ENCODE measurements at places on chromosomes 1 and 21.

DNA sequence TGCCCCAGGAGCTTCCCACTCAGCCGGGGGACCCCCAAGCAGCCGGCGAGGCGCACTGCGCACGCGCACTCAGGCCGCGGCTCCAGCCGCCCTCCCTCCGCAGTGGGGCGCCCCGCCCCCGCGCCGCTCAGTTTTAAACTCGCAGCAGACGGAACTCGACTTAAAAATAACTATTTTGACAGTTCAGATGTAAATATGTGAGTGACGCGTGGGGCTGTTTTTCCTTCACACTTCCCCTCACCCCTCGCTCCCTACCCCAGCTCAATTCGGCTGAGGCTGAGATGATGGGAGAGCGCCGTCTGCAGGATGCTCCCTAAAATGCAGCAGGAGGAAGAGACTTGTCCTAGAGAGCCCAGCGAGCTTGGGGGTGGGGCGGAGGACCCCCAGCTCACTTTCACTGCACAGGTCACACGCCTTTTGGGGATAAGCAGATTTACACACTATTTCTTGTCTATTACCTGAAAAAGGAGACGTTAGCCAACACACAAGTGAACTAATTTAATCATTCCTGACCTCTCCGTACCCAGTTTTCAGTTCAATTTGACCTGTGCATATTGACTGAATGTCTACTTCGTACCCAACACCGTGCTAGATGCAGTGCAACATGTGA is 8.9 kb upstream of the LEMD1 start:
- DNase-seq: no peak

DNA sequence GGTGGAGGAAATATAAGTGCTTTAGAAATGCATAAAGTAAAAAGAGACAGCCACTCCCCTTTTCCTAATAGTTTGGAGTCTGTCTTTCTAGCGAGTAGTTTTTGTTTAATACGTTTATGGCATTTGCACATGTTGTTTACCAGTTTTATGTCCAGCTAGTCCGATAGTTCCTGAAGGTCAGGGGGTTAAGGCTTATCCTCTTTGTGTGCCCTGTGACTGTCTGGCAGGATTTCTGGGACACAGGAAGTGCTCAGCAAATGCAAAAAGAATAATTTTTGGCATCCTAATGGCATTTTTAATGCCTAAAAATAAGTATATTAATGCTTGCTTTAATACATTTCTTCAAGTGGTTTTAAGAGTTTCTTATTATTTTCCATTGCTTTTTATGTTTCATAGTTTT is 58.4 kb downstream of the DYRK1A start:
- DNase-seq: no peak

DNA sequence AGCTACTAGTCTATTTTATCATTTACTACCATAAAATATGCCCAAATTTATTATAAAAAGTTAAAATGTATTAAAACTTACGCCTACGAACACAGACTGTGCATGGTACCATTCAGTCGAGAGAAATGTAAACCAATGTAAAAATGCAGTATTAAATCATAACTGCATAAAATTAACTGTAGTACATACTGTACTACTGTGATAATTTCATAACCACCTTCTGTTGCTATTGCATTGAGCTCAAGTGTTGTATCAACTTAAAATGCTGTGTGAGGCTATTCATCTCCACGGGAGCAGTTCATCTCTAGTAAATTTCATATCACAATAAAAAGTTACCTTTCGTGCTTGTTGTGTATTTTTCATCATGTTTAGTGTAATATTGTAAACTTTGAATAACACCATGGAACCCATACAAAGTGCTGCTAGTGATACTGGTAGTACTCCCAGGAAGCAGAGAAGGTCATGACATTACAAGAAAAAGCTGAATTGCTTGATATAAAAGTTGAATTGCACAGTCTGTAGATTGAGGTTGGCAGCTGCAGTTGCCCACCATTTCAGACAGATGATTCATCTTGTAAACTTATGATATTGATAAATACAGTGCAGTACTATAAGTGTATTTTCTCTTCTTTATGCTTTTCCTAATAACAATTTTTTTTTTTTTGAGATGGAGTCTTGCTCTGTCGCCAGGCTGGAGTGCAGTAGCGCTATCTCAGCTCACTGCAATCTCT is 19.0 kb upstream of the CENPF start:
- DNase-seq: no peak

DNA sequence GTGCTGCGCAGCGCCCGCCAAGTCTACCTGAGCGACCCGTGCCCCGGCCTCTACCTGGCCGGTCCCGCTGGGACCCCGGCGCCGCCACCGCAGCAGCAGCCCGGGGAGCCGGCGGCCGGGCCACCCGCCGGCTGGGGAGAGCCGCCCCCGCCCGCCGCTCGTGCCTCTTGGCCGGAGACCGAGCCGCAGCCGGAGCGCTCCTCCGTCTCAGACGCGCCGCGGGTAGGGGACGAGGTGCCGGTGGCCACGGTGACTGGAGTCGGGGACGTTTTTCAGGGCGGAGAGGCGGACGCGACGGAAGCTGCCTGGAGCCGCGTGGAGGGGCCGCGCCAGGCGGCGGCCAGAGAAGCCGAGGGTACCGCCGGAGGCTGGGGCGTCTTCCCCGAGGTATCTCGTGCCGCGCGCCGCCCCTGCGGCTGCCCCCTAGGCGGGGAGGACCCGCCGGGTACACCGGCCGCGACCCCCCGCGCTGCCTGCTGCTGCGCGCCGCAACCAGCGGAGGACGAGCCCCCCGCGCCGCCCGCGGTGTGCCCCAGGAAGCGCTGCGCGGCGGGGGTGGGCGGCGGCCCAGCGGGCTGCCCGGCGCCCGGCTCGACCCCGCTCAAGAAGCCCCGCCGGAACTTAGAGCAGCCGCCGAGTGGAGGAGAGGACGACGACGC is 646 bp downstream of the IER5 start:
- DNase-seq: no peak

GRCh38 chr21:46096596-46097335 is 1.1 kb upstream of the COL6A2 start:
- no peak for DNase-seq

GRCh38 chr1:29218223-29218622 is 12.5 kb downstream of the MECR start:
- no peak for DNase-seq

DNA sequence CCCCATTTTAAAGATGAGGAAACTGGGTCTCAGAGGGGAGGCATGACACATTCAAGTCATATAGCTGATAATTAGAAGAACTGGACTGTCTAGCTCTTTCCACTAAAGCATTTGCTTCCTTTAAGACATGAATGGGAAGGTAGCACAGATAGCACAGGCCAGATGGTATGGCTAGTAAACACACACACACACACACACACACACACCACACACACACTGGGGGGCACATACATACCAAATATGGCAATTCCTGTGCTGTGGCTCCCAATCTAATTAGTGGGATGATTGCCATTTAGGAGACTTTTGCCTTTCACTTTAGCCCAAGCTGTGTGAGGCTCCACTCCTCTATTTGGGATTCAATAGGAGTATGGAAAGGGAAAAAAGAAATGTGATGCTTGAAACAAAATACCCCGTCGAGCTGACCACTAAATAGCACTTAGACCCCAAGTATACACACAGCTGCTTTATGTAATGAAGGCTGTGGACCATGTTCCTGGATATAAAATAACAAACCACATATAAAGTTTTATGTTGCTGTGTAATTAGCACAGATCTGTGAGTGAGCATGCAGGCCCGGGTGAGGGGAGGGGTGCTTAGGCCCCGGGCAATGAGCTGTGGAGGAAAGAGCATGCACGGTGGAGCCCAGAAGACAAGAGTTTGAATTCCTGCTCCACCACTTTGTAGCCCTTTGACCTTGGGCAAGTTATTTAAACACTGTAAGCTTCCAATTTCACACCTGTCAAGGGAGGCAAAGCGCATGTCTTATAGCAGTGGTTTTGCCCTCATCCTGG is 6.8 kb upstream of the TRABD2B start:
- DNase-seq: no peak

- no peak for DNase-seq
Measured at GRCh38 chr21:35692311-35692710, 368.0 kb downstream of the SETD4 start.

DNA sequence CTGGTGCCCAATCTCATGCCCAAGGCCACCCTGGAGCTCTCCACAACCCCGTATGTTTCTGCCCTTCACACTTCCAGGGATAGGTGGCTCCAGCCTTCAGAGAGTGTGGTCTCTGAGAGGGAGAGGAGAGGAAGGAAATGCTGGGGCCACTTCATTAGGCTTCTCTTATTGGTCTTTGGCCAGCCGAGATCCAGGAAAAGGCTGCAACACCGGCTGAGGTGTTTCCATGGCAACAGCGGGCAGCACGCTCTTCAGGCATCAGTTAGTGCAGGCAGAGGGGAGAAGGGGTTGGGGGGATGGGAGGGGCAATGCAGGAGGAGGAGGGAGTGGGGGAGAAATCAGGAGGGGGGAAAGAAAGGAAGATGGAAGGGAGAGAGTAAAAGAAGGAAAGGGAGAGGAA is 275.1 kb upstream of the GJB5 start:
- DNase-seq: peak; percentile 13

GRCh38 chr21:35401476-35401875 is 352.4 kb upstream of the RUNX1 start:
- no peak for DNase-seq

- no peak for DNase-seq
Measured at GRCh38 chr1:9429342-9429711, 109.9 kb upstream of the SLC25A33 start.

Measured in NT2/D1 (cell line).